Tongue (tissue), 3 donors: ENCODE measurements at places on chromosomes 11 and 22. TPM values are rescaled to one million over a fixed set of nuclear protein-coding genes. Genes with fewer than 3 reads are reported as not detected.

- DNase-seq, result peak; percentile 65
These were observed 16.3 kb downstream of the OR2AG2 start for GRCh38 chr11:6755303-6755952.

- DNase-seq, result no peak
These were observed 5.1 kb downstream of the PARVA start for GRCh38 chr11:12382451-12382850.

DNA sequence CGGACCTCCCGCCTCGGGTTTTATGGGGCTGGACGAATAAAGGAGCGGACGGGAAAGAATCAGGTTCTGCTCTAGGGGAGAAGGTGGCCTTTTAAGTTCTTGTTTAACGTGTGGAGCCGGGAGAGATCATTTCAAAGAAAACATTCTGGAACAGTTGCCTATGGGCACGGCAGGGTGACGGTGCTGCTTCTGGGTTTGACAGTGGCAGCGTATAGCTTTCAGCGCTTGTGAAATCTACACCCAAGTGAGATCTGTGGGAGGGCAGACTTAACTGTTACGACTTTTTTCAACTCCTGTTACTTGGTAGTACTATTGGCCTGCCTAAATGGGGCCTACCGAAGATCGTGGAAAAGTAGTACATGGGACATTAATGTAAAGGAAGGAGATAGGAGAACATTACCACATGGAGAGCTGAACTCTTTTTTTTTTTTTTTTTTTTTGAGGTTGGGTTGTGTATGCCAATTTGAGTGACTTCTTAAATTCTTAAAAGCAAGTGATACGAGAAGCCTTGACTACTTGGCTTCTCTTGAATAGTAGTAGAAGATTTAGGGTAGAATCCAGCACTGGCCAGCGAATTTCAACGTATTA is 743 bp downstream of the USP47 start:
- peak; percentile 90 for DNase-seq

DNA sequence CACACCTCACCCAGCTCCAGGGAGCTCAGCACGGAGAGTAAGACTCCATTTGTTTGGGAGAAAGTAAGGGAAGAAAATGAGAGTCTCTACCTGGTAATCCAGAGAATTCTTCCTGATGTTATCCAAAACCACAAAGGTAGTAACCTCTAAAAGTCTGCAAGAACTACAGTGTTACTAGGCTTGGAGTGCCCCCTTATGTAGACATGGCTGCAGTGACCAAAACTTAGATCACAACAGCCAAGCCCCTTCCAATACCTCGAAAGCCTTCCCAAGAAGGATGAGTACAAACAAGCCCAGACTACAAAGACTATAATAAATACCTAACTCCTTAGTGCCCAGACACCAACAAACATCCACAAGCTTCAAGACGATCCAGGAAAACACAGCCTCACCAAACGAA is 4.9 kb downstream of the UBE2L6 start:
- no peak for DNase-seq

DNA sequence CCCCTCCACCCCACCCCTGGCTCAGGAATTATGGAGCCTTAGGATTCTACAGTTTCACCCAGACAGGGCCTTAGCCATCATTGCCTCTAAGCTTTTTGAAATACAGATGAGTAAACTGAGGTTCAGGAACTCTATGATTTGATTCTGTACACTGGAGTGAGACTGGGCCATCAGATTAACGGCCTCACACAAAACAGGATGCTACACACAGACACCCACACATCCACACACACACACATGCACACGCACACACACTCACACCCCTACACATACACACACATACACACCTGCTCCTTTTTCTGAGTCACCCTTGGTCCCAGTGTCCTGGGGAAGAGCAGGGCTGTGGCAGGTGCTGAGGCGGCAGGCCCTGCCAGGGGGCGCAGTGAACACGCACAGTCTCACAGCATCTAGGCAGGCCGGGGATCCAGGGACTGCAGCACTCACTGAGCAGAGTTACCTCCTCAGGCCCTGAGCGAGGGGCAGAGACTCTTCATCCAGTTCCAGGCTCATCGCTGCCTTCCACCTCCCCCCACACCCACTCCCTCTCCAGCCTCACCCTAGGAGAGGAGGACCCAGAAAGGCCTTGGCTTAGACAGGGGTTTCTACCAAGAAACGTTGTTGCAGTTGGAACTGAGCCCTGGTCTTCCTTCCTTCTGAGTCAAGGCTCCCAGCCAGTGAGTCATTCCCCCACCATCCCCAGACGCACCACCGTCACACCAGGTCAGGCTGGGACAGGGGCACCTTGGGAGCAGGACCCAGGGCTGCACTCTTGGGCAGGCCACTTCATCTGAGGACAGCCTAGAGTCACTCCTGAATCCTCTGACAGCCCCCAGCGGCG is 89.8 kb upstream of the PARVA start:
- peak; percentile 68 for DNase-seq

GRCh38 chr11:78795621-78796261 is 221.1 kb upstream of the NARS2 start:
- DNase-seq, result no peak

DNA sequence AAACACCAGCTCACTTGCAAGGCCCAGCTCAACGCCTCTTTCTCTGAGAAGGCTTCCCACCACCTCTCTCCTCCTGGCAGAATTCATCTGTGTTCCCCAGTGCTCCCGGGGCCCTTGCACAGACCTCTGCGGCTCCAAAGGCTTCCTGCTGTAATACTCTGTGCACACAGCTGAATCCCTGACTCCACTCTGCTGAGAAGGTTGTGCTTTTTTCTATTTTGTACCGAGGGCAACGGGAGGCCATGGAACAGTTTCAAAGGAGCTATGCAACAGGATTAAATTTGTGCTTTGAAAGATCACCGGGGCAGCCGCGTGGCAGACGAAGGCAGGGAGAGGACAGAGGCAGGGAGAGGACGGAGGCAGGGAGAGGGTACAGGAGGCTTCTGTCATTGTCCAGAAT is 49.2 kb upstream of the SYT7 start:
- no peak for DNase-seq

GRCh38 chr11:127006311-127006710 is 5.7 kb upstream of the KIRREL3 start:
- no peak for DNase-seq

DNA sequence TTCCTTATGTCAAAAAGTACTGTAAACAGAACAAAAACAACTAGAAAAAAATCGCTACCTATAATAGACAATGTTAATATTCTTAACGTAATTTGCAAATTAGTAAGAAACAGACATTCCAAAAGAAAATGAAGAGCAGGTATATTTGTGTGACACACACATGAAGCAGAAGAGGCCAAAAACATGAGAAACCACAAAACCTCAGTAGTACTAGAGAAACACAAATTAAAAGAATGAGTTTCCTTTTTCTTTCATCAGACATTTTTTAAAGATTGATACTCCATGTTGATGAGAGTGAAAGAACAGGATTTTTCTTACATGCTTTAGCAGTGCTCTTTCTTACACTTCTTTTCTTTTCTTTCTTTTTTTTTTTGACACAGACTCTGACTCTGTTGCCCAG is 34.2 kb upstream of the PCF11 start:
- no peak for DNase-seq

DNA sequence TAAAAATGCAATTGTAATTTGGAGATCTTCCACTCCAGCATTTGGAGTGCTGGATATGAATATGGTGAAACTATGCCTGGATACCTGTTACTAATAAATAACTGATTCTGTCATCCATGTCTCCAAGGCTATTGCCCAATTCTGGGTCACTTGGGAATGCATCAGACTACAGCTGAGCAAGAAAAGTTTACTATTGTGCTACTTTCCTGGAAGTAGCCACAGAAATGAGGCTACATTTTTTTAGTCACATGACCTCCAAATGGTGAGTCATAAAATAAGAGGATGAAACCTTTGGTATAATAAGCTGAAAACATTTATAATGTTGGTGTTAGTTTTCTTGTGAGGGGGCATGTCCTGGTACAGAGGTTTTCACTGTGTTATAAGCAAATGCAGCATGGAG is 44.4 kb downstream of the DCDC1 start:
- DNase-seq, result no peak

DNA sequence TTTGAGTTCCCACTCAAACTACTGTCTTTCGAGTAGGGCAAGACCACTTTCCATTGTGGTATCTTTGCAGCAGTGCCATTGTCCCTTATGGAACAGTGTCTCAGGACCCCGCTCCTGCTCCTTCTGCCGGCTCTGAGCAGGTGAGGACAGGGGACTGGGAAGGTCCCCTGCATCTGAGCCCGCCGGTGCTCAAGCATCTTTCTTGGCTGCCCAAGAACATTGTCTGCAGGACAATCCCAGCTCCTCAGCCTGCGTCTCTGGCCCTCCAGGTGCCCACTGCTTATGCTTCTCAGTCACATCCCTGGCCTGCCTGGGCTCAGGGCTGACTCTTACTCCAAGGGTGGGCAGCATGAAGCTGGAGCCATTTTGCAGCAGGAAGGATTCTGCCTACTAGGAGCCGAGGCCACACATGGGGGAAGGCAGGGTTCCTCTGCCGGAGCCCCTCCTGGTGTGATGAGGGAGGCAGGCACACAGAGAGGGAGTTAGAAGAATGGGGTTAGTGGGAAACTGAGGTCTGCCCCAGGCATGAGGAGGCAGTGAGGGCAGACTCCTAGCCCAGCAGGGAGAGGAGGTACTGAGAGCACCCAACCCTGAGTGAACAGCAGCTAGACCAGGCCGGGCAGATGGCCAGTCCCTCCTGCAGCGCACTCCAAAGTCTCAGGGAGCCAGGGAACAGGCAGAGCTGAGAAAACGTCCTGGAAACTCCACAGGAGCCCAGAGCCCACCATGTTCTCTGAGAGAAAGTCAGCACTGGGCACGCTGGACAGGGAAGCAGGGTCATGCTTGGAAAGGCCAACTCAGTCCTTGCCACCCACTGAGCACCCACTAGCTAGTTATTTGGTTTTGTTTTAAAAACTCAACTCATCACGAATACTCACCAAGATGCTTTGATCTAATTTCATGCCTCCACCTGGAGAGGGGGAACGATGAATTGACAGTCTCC is 7.5 kb upstream of the PPARA start:
- DNase-seq, result no peak

- DNase-seq, result peak; percentile 74
These were observed 50.3 kb downstream of the TEAD1 start for GRCh38 chr11:12724301-12725054.

- DNase-seq, result no peak
These were observed 3.3 kb upstream of the FXYD2 start for GRCh38 chr11:117827521-117828511.

DNA sequence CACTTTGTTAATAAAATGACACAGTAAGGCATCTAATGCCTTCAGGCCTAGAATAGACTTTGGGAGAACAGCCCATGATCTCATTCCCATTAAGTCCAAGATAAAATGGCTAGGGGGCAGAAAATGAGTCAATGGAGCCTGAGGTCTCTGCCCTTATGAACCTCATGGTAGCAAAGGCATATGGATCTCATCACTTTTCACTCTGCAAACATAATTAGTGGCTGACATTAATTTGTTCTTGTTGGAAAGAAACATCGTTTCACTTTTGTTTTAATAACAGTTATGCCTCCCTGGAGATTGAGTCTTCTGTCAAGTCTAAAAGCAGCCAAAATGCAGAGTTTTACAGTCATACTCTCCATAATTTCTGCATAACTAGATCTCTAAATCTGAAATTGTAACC is 111.8 kb upstream of the API5 start:
- DNase-seq, result no peak

- no peak for DNase-seq
These were observed 28.4 kb upstream of the SLN start for GRCh38 chr11:107740271-107740670.

DNA sequence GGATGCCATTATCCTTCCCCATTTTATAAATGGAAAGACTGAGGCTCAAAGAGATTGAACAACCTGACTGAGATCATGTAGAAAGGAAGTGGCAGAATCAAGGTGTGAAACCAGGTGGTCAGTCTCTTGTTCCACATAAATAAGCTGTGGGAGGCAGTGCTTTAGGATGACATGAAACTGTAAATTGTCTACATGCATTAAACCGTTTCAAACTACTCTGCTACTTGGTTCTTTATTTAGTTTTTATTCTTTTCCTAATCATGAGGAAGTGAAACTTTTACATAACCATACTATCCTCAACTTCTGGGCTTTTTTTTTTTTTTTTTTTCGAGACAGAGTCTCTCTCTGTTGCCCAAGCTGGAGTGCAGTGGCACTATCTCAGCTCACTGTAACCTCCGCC is 34.9 kb downstream of the CADM1 start:
- no peak for DNase-seq

GRCh38 chr11:13691286-13691899 is 22.9 kb downstream of the FAR1 start:
- no peak for DNase-seq

GRCh38 chr11:109972939-109973338 is 120.3 kb upstream of the ZC3H12C start:
- no peak for DNase-seq

DNA sequence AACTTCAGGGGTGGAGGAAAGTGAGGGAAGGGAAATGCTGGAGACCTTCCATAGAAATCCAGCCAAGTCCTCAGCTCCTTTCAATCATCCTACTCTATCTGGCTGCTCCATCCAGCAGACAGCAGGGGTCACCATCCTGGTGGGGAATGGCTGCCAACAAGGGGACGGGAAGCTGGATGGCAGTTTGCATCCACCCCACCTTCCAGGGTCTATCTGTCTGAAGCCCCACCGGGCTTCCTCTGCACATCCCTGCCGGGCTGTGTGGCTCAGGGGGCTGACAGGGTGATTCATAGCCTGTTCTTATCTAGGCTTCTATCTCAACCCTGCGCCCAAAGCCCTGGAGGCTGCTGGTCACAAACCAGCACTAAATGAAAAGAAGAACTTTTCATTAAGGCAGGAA is 1.1 kb downstream of the SYTL2 start:
- no peak for DNase-seq

- no peak for DNase-seq
These were observed at the start of gene MOGAT2 for GRCh38 chr11:75717608-75718418. TSS of gene MOGAT2 (plus strand) at chr11:75717838. CDS start at chr11:75717889, 51 bp downstream.

- DNase-seq, result no peak
These were observed 12.2 kb downstream of the LGR4 start for GRCh38 chr11:27460158-27460978.

GRCh38 chr11:112637076-112637475 is 324.1 kb upstream of the NCAM1 start:
- DNase-seq, result peak; percentile 93

- DNase-seq, result no peak
These were observed 74.6 kb downstream of the ADM start for GRCh38 chr11:10379426-10379825.

- DNase-seq, result peak; percentile 22
These were observed 76.2 kb upstream of the VPREB1 start for GRCh38 chr22:22168190-22168940.

- no peak for DNase-seq
These were observed 785.2 kb downstream of the KCNA4 start for GRCh38 chr11:29231586-29231985.

The C22orf42 gene
- not detected for total RNA-seq

The HTR3A gene
- not detected for total RNA-seq

The TLCD5 gene
- 9.4 TPM for total RNA-seq

The OR52N4 gene
- not detected for total RNA-seq

The BIRC3 gene
- 4.9 TPM for total RNA-seq
